Lower leg skin (tissue), 4 donors: ENCODE measurements at places on chromosomes 7 and 10.

- no peak for DNase-seq
These were observed 674.4 kb downstream of the GRM8 start for GRCh38 chr7:126578338-126578737.

- no peak for DNase-seq
These were observed 37.4 kb upstream of the RSU1 start for GRCh38 chr10:16854623-16855022.

GRCh38 chr7:122833888-122834570 lies 52.2 kb downstream of the CADPS2 start:
- no peak for DNase-seq

GRCh38 chr7:105648561-105649401 lies 67.5 kb upstream of the EFCAB10 start:
- DNase-seq, result no peak

- DNase-seq, result no peak
These were observed 5.5 kb downstream of the OPN4 start for GRCh38 chr10:86659721-86660453.

- no peak for DNase-seq
These were observed 13.5 kb downstream of the LDB3 start for GRCh38 chr10:86681722-86682386.

DNA sequence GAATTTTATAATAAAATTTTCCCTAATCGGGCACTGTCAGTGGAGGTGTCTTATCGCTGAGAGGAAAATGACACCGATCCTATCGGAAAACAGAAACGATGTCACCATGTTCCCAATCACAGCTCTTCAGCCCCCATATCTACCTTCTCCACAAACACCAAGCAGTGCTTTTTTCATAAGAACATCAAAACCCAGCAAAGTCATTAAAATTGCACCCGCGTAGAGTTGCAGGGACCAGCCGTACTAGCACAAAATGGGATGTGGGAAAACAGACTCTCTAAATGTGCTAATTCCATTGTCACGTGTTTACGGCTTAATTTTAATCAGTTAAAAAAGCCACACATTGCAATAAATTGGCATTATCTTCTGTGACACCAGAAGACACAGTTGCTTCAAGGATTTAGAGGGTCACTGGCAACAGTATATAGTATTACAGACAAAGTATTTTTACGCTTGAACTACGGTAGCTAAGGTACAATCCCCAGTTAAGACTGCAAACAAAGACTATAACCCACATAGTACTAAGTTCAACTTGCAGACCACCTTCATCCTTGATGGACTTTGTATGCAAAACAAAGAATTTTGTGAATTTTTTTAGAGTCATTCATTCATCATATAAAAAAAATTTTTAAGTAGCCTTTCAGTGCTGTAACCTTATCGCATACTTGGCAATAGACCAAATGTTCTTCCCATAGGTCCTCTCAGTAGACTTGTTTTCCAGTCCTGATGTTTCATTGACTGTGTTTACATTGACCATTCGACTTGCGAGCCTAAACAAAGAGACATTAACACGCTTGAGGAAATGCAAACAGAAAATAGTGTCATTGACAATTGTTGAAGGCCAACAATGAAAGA lies 116.0 kb downstream of the VTI1A start:
- no peak for DNase-seq

GRCh38 chr7:3007696-3008095 lies 36.0 kb downstream of the CARD11 start:
- no peak for DNase-seq

DNA sequence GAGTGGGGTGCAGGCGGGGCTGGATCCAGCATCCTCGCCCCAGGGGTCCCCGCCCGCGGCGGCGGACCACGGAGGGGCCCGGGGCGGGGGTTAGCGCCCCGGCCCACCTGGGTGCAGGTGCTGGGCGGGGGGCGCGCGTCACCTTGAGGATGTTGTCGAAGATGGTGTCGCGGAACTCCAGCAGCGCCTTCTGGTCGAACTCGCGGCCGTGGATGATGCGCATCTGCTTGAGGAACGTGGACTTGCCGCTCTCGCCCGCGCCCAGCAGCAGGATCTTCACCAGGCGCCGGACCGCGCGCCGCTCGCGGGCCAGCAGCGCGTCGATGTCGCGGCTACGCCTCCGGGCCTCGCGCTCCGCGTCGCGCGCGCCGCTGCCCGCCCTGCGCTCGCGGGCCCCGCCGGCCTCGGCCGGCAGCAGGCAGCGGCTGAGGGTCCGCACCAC lies 376 bp downstream of the GNA12 start:
- no peak for DNase-seq

GRCh38 chr10:77661100-77661499 lies 23.5 kb upstream of the KCNMA1 start:
- DNase-seq, result no peak
